ENCODE measurements at places on chromosomes 7 and 10.

GRCh38 chr10:2925631-2926030 lies 141.7 kb upstream of the PFKP start:
- no peak for DNase-seq

DNA sequence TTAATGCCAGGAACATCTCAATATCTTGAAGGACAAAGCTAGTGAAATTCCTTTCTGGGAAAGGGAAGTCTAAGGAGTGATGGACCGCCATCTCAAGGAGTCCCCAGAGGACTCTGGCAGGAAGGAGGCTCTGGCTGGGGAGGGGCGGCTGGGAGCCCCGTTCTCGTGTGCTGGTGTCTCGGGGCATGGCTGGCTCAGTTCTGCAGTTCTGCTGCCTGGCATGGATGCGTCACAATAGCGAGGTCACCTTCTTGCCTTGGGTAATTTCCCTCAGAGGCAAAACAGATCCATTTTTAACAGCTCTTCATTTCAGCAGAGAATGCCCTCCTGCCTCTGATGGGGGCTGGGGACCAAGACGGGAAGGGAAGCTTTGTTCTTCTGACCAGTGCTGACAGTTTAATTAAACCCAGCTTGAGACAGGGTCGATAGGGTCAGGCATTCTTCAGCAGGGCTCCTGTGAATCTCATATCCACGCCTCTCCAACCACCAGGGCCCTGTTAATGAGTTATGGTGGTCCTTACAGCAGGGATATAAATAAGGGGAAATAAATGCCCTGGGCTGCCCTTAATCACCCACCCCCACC lies 35.7 kb downstream of the SLIT1 start:
- no peak for DNase-seq

DNA sequence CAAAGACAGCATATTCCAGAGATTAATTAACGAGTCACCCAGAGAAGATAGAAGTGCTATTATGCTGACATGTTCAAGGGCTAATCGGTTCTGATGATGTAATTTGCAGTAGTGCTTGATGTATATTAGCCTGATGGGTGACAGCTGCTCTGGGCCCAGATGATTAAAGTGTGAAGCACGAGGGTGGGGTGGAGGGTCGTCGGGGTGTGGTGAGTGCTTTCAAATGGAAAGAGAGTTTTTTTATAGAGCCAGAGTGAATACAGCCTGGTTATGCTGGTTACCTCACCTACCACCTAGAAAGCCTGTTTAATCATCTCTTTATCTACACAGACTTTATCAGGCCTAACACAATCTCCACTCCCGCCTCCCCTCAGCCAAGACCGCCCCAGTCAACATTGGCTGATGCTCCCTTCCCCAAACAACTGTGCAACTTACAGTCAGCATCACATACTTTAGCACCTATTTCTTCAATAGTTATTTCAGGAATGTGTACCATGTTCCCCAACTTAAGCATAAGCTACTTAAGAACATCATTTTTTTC lies 11.5 kb upstream of the STN1 start:
- no peak for DNase-seq

DNA sequence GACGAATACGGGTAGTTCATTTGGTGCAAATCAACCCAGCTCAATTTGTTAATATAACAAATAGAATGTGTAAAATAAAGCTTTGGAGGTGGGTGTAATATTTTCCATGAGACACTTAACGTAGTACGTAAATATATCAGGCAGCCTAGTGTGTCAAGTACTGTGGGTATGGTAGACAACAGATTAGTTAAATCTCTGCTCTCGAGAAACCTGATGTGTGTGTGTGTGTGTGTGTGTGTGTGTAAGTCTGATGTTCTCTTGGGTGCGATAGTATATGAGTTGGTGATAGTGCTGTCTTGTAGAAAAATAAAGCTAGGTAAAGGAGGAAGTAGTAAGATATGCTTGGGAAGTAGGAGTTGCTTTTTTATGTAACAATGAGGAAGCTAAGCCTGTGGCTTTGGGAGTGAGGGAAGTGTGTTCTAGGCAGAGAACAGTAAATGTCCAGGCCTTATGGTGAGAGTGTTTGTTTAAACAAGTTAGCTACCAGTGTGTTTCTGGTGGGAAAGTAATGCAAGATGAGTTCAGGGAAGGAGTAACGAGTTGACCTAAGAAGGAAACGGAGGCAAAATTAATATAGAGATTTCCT lies 26.1 kb downstream of the WAC start:
- DNase-seq, result no peak

- DNase-seq, result no peak
Measured at GRCh38 chr10:70669015-70669414, 3.3 kb upstream of the ADAMTS14 start.

DNA sequence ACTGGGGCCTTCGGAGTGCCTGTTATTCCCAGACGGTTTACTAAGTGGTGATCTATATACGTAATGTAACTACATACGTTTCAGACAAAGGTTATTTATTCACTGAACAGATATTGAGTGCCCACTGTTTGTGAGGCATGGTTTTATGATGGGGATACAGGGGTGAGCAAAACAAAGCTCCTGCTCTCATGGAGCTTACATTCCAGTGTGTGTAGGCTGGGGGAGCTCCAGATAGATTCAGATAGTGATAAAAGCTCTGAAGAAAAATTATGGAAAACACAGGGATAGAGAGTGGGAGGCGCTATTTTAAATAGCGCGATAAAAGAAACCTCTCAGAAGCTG lies 466 bp upstream of the DNAJB12 start:
- no peak for DNase-seq

DNA sequence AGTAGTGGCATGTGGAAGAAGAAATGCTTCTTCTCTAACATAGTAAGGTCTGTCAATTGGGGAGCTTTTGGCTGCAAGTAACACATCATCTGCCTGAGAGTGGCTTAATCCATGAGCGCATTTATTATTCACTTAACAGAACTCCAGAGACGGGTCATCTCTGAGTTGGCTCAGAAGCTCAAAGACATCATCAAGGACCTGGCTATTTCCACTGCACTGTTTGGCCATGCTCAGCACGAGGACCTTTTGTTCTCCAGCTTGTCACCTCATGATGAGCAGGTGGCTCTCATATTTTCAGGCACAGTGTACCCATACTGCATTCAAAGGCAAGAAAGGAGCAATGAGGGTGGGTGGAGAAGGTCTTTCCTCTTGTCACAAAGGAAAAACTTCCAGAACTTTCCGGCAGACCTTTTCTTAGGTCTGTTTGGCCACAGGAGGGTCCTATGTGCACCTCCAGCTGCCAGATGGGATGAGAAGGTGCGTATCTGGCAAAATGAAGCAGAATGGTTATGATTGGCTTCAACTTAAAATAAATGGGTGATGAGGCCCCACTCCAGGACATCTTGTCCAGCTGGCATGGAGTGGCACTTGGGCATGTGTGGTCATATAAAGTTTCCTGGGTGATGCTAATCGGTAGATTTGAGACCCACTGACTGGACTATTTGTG lies 55.6 kb upstream of the SHH start:
- no peak for DNase-seq

DNA sequence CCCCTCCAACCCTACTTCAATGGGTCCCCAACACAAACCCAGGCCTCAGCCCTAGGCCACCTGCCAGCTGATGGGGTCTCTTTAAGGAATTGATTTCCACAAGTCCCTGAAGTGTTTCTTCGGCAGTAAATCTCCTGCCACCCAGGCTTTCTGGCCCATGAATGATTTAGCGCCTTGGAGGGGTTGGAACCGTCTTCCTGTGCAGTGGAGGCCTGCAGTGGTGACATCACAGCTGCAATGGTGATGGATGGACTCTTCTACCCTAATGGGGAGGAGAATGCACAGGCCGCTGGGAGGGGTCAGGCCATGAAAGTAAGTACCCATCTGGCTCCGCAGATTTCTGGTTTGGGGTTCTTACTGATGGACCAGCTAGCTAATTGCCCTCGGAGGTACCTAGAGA lies 163.8 kb downstream of the UBE2H start:
- no peak for DNase-seq

- no peak for DNase-seq
Measured at GRCh38 chr7:2622869-2623697, 8.7 kb upstream of the TTYH3 start.

GRCh38 chr7:105905209-105905909 lies 29.0 kb upstream of the ATXN7L1 start:
- DNase-seq, result no peak

DNA sequence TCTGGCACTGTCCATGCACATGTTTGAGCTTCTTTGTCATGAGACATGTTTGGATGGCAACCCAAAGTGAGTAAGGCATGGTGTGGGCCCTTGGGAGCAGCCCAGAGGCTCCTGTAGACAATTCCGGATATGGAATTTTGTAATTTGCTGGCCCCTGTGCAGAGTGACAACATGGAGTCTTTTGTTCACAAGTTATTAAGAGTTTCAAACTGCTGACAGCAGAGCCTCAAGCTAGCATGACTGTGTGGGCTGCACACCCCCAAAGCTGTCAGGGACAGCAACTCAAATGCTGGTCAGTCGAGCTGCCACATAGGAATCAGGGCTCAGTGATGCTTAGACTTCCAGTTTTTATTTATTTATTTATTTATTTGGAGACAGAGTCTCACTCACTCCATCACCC lies 7.0 kb upstream of the MYL7 start:
- DNase-seq, result no peak

GRCh38 chr7:28160551-28160991 lies 20.0 kb downstream of the JAZF1 start:
- DNase-seq, result no peak

GRCh38 chr7:16028103-16028502 lies 341.6 kb upstream of the MEOX2 start:
- no peak for DNase-seq

Measured in central memory CD4-positive, alpha-beta T cell (primary cell).